ENCODE measurements at places on chromosomes 1 and 21. TPM values are rescaled to one million over a fixed set of nuclear protein-coding genes. Genes with fewer than 3 reads are reported as not detected.

Gene CR1
- not detected for total RNA-seq

Gene LDLRAD1
- not detected for total RNA-seq

Gene RNU1-3
- total RNA-seq = 4,441 TPM

Gene MTARC2
- total RNA-seq = 1.3 TPM

Gene RORC
- not detected for total RNA-seq

Gene SPATA46
- total RNA-seq = not detected

Gene OPRD1
- not detected for total RNA-seq

Gene ATP6V1G3
- total RNA-seq = not detected

Gene KRTAP21-2
- total RNA-seq = not detected

Gene HAPLN2
- total RNA-seq = not detected

Gene RNU1-4
- total RNA-seq = 4,441 TPM

Gene CACYBP
- total RNA-seq = 154 TPM

Gene LRIF1
- total RNA-seq = 16.3 TPM

Gene EEIG2
- total RNA-seq = 3.2 TPM

Gene PRKAA2
- total RNA-seq = 0.18 TPM
